ENCODE measurements at places on chromosomes 3 and 15.

DNA sequence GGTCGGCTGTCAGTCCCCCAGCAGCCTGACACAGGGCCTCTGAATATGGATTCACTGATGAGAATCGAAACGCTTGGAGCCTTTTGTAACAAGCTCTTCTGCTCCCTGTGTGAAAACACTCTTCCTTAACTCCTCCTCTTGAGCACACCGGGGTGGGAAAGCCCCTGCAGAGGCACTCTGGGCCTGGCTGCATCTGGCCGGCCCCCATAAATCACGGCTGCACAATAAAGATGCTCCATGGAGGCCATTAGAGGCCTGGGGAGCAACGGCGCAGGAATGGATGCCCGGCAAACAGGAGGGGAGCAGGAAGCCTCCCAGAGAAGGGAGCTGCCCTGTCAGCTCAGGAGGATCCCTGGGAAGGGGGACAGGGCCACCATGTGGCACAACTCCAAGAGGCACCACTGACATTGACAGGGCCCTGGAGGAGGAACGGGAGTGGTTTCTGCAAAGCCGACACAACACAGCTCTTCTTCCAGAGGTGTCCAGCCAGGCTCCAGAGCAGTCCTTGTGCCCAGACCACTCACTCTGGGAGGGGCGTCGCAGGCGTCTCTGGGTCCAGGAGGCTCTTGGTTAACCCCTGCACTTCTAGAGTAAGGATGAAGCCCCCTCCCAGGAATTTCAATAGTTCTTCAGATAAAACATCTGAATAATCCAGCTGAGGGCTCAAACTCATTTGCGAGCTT lies 509.3 kb upstream of the PPP2R3A start:
- no peak for DNase-seq

DNA sequence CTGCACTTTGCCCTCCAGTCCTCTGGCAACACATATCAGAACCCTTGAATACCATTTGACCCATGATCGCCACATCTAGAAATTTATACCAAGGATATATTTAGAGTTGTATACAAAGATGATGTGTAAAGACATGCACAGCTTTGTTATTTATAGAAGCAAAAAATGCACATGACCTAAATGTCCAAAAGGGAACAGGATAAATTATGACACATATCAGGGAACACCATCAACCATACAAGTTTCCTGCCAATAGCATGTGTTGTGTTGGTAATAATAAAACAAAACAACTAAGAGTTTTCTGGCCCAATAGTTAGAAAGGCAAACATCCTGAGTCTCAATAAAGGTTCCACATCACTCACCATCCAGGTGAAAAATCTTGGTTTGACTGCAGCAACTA lies 51.5 kb downstream of the AAGAB start:
- no peak for DNase-seq

- DNase-seq: peak; percentile 14
Measured at GRCh38 chr15:61051569-61052031, 177.5 kb downstream of the RORA start.

DNA sequence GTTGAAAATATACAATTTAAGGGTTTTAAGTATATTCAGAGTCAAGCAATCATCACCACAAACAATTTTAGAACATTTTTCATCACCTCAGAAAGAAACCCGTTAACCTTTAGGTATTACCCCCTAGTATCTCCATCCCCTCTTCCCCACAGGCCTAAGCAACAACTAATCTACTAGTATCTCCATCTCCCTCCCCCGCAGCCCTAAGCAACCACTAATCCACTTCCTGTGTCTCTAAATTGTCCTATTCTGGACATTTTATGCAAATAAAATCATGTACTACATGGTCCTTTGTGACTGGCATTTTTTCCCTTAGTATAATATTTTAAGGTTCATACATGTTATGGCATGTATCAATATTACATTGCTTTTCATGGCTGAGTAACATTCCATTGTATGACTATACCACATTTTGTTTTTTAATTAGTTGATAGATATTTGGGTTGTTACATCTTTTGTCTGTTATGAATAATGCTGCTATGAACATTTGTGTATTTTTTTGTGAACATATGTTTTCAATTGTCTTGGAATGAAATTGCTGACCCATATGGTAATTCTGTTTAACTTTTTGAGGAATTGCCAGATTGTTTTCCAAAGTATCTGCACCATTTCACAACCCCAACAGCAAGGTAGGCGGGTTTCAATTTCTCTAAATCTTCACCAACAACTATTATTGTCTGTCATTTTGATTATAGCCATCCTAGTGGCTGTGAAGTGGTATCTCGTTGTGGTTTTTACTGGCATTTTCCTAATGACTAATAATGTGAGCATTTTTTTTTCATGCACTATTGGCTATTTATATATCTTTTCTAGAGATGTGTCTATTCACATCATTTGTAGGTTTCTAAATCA lies 215.6 kb upstream of the CD96 start:
- DNase-seq: no peak

DNA sequence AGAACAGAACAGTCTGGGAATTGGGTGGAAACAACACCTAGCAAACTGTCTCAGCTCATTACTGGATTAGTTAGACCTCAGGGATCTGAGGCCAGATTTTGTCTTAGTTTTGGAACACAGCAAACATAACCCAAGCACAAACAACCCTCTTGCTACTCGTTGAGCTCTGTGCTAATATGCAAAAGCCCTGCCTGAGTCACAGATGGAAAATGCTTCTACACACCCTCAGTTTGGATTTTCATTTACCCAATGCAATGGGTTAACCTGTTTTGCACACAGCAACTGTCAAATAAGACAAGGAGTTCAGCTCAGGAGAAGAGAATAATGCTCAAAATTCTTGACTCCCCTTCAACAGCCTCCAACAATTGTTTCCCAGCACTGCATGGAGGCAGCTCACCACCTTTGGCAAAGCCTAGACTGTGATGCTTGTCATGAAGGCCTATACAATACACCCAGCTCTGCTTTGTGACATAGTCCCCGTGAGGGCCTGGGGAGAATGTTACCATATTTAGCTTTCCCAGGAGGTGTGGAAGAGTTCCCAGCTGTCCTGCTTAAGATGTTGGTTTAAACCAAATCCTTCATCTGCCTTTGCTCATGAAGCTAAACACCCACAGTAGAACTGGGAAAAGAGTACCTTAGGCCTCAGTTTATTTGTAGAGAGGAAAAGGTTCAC lies 68.9 kb upstream of the MNS1 start:
- no peak for DNase-seq

DNA sequence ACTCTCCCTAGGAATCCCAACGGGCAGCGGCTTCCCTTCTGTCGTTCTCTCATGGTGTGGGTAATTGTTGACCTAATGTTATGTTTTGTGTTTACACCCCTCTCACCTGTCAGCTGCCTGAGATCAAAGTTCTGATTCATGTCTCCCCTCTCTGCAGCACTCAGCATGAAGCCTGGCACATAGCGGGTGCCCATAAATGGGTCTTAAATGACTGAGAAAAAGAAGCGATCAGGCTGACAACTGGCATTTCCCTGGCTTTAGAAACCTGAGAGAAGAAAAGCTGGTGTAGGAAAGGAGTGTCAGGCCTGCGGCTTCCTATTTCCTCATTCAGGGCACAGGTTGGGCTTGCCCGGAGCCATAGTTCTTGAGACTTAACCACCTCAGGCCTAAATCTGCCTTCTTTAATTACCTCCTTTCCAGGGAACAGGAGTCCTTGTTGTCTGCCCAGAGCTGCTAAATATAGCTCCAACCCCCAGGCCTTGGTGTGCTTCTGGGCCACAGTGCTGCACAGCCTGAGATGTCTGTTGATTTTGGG lies 31.8 kb downstream of the LPP start:
- DNase-seq: no peak

DNA sequence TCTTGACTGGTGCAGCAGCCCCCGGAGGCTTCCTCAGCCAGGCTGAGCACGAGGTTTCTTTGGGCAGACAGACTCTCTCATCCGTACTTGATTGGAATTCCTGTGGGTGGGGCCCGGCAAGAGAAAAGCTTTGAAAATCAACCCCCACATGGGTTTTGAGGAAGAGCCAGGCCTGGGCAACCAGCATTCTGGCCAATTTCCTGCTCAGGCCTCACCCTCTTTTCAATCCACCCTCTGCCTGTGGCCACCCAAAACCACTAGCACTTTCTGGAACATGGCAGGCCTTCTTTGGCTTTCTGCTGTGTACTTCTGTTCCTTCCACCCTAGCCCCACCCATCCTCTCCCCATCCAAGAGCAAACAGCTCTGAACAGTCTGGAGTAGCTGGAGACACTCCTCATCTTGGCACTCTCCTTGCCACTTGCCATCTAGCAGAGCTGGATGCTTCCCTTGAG lies 5.9 kb downstream of the MYO5C start:
- DNase-seq: no peak

DNA sequence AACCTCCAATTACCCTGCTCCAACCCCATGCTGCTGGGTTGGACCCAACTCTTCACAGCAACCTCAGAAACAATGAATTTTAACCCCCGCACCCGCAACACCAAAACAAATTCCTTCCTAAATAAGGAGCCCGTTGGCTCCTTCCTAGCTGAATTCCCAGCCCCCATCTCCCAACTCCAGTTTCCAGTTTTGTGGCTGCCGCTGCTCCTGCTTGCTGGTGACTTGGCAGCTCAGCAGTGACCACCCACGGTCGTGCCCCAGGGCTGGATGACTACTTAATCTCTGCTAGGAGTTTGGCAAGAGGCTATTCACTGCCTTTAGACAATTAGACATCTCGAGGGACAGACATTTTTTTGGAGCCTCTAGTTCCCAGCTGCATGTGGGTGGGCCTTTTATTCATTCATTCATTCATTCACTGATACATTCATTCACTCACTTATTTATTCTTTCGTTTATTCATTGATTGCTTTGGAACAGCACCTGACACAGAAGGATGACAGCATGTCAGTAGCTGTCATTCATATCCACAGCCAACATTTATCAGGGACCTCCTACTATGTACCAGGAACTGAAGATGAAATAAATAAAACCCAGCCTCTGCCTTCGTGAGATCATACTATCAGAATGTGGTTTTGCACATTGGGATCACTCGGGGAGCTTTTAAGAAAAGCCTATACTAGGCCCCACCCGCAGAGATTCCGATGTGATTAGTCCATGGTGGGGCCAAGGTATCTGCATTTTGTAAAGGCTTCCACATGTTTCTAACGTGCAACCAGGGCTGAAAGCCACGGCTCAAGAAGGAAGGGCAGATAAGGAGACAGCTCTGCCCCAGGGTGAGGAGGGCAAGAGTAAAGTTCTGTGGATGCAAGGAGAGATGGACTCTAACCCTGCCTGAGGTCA lies 256.5 kb downstream of the SHQ1 start:
- DNase-seq: peak; percentile 8

GRCh38 chr3:21028412-21028811 lies 722.6 kb downstream of the ZNF385D start:
- no peak for DNase-seq

DNA sequence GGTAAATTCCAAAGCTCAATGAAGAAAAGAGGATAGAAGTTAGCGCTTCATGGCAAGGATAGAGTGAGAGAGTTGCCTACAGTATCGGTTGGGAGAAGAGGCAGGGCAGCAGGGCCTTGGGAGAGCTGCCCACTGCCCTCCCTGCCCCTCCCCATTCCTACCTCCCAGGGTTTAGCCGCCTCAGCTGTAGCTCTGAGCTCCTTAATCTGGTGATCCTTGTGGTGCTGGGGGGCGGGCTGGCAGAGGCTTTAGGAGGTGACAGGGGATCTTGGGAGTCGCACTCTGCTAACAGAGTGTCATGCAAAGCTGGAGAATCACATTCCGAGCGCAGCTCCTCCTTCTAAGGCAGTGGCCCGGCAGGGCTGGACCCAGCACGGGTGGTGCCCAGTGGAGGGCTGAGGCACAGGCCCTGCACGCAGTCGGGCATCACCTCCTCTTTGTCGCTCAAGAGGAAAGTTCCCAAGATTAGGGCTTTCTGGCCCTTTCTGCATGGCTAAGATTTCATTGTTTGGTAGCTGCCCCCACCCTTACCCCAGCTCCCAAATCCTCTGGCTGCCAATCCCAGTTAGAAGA lies 57.1 kb upstream of the POLG start:
- no peak for DNase-seq

DNA sequence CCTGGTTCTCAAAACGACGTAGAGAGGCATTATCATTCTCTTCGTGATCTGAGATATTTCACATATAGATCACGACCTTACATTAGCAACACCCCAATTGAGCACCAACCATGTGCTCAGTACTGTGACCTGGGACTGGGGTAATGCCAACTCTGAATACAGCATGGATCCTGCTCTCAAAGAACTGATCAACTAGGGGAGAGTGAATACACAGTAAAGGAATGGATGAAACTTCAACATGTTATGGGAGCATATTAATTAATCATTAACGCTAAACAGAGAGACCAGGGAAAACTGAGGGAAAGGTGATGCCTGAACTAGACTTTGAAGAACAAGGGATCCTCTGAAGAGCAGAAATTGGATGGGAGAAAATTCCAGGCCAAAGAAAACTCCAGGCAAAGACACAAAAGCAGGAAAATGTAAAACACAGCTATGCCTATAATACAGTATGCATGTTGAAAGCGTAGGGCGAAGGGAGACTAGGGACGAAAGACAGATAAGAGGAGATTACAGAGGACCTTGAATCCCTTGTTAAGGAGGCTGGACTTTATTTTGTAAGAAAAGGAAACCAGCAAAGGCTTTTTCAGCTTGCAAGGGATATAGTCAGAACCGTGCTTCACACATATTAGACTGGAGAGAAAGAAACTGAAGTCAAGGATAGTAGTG lies 105.7 kb downstream of the ANO10 start:
- no peak for DNase-seq

DNA sequence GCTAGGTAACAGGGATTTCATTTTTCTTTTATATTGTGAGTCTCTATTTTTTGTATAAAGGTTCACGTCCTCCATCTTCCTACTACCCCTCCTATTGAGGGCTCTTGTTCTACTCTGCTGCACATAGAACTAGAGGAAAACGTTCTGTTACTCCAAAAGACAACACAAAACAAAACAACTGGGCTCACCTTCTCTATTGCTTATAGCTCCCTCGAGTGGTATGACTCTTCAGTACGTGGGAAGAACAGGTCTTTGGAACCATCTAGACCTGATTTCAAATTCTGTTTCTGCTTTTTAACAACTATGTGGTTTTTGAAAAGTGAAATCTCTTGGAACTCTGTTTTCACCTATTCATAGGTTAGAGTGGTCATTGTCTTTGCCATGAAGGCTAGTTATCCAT lies 515.3 kb downstream of the SOX2 start:
- DNase-seq: no peak

All from hippocampal formation (tissue), 2 donors.